WERI-Rb-1 (cell line): ENCODE measurements at places on chromosomes 4 and X.

GRCh38 chrX:42220083-42220482, 296.7 kb upstream of the CASK start:
- no peak for DNase-seq

GRCh38 chr4:135927651-135928050, 1604.6 kb downstream of the PCDH18 start:
- no peak for DNase-seq

DNA sequence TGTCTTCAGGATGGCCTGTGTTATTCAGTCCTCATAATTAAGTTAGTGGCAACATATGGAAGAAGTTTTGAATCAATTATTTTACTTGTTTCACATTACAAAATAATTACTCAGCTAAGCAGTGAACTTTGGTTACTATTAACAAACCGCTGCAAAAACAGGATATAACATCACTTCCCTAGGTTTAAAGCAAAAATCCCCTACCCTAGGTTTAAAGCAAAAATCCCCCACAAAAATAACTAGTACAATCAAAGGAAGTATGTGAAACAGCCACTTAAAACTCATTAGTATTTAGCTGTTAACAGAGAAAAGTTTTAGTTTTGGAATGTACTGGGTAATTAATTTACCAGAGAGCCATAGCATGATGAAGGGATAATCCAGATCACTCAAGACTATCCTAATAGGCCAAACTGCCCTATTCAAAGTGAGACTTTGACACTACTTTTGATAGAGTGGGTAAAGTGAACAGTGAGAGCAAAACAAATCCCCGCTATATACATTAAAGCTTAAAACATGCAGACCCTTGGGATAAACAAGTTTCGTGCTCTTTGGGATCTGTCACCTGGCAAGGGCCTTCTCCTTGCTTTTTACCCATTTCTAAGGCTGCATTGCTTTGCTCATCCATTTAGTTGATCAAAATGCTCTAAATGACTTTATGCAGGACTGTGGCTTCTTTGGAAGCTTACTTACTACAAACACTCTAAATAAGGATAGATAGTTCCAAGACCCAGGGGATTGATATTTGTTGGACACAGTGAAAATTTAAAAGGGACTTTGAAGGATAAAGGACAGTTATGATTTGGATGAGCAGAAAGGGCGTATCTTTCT, 36.4 kb upstream of the GPR174 start:
- DNase-seq: no peak

DNA sequence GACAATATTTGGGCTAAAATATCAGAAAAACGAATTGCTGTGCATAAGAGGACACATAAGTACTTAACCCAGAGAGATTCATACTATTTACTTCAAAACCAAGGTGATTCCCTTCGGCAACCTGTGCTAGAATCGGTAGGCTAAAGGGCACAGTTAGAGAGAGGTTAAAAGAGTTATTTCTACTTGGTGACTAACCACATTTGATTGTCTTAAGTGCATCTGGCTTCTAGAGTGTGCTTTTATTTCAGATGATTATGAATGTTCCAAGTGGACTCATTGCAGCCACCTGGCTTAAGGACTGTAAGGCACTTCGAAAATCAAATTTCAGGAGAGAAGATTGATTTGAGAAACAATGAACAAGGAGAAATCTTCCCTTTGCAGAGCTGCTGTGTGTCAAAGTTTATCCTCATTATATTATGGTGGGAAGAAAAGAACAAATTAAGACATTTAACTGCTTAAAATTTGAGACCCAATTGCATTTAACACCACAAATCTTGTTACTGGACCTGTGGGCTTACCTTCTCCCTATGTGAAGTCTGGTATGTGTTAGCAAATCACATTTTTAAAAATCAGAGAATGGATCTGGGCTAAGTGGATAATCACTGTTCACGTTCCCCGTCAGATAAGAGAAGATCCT, 34.0 kb downstream of the PHOX2B start:
- DNase-seq: no peak

DNA sequence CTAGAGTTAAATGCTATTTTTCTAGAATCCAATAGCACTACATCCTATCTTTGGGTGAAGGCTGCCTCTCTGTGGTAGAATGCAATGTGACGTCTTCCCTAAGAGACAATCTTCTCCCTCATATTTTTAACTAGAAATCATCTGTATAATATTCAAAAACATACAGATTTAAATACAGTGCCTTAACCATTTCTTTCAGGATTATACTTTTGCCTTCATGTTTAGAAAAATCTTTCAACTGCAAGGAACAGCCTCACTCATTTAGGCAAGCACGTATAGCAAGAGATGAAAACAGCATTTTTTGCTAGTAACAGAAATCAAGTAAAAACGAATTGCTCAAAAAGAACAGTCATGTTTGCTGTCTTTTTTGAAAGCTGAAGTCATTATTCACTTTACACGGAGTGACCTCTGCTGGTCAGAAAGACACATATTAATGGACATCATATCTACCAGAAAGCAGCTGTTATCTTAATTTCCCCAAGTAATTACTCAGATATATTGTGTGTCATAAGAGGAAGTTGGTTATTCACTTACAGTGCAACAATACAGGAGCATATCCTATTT, 422.3 kb downstream of the STPG2 start:
- DNase-seq: no peak

DNA sequence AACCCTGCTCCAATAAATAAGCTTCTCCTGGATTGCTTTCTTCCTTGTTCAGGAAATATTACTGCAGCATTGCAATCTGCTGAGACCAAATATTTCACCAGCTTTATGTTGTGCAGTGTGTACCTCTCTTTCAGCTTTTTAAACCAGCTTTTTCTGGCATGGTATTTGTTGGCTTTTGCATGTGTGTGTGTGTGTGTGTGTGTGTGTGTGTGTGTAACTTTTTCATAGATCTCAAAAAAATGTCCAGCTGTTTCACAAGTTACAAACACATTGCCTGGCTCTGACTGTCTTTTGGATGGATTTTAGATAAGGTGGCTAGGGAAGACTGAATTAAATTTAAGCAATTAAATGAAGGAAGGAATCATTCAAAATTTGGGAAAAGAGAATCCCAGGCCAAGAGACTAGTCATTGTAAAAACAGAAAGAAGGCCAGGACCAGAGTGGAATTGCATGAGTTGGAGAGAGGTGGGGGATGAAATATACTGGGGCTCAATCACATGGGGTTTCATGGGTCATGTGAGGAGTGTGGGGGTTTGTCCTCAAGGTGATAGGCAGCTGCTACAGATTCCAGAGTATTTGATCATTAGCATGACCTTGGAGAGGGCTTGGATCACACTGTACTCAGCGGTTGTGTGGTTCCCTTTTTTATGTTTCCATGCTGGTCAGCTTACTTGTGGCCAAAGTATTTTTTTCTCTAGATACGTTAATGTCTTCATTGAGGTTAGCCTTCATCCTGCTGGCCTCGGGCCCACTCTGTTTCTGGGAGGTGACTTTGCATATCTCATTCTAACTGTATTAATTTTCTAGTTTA, 357.7 kb upstream of the BOD1L1 start:
- DNase-seq: no peak

GRCh38 chr4:109169170-109169569, 133.3 kb downstream of the COL25A1 start:
- no peak for DNase-seq

DNA sequence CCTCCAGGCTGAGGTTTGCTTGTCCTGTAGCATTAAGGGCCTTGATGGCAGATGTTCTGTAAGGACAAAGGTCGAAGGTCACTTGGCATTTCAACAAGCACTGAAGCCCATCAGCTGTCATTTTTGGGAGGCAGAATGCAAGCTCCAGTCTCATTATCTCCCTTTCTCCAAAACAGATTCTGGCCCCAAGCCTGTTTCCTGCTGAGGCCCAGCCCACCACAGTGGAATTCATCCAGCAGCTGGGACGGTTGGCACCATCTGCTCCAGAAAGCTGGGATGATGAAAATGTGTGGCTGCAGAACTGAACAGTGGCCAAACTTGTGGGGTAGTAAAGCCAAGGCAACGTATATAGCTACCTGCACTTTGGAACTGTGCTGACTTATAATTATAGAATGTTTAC, 17.7 kb upstream of the PPEF2 start:
- DNase-seq: no peak

GRCh38 chr4:32988165-32988811, 2268.1 kb downstream of the PCDH7 start:
- DNase-seq: no peak

- peak; percentile 82 for DNase-seq
Measured at GRCh38 chr4:25441519-25442117, 64.6 kb downstream of the ANAPC4 start.

GRCh38 chrX:18624599-18624998, 47.3 kb downstream of the RS1 start:
- no peak for DNase-seq

- DNase-seq: no peak
Measured at GRCh38 chr4:56127716-56128115, 179.0 kb downstream of the CEP135 start.

DNA sequence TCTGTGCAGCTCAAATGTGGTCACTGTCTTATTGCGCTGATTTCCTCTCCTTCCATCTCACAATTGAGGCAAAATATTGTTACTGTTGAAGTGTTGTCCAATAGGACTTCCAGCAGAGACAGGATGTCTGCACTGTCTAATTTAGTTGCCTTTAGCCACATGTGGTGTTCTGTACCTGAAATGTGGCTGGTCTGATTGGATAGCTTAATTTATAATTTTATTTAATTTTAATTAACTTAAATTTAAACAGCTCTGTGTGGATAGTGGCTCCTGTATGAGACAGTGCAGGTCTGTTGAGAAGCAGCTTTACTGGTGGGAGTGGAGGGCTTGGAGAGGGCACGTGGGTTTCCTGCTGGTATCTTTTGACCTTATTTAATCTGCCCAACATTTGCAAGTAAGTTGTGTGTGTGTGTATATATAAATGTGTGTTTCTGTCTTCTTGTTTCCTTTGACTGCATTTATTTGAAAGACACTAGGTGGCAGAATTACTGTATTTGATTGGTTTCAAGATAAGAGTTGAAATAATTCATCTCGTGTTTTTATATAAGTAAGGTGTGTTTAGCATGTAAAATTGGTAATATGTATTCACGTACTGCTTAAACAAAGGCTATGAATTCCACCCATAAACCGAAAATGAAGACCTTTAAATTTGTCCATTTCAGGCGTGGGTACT, 55.3 kb upstream of the MSANTD1 start:
- no peak for DNase-seq

DNA sequence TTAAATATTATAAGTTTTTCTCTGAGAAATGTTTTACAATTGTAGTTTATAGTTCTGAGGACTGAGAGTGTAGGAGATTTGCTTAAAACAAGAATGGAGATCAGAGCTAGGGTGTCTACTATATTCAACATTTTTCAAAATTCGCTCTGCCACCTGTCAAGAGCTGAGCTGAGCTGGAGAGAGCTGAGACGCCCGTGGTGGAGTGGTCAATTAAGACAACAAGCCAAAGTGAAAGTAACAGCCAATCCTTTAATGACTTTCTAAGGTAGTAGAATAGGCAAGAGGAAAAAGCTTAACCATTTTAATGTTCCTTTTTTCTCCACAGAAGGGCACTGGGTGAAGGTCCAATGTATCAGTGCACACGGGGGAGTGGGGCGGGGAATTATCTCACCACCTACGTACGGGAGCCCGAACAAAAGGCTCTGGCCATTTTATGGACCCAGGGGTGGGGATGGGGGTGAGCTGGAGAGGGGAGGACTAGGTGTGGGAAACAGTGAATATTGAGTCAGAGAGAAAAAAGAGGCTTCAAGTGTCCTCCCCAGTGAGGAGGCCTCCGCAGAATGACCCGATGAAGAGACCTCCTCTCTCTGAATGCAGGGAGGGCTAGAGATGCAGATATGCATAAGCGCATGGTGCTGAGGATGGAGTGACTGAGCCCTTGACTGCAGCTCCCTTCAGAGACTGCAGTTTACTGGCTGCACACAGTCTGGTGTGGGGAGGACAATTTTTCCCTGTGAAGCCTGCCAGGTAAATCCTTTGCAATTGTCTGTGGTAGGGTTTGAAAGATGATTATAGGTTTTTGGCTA, 60.8 kb downstream of the SPCS3 start:
- no peak for DNase-seq

GRCh38 chr4:73607375-73608033, 12.7 kb downstream of the RASSF6 start:
- no peak for DNase-seq

GRCh38 chr4:109969919-109970318, 57.2 kb downstream of the EGF start:
- no peak for DNase-seq

GRCh38 chrX:6244666-6245065, 16.0 kb upstream of the NLGN4X start:
- DNase-seq: no peak

- no peak for DNase-seq
Measured at GRCh38 chrX:53449632-53450031, 15.5 kb upstream of the HSD17B10 start.

DNA sequence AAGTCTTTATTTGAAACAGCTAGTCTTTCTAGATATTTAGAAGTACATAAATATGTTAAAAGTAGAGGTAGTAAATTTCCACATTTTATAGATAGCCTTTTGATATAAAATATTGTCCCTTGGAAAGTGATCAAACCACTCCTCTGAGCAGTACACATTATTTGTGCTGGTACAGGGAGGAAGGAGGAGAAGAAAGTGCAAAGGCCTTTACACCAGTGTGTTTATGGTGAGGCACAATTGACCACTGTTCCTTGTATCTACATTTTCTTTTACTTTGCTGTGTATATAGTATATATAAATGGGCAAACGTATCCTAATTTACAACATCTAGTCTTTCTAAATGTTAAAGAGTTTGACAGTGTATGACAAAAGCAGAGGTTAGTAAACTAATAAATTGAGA, 39.9 kb downstream of the CXCL8 start:
- no peak for DNase-seq

GRCh38 chr4:128394778-128395177, 107.2 kb upstream of the PGRMC2 start:
- no peak for DNase-seq

DNA sequence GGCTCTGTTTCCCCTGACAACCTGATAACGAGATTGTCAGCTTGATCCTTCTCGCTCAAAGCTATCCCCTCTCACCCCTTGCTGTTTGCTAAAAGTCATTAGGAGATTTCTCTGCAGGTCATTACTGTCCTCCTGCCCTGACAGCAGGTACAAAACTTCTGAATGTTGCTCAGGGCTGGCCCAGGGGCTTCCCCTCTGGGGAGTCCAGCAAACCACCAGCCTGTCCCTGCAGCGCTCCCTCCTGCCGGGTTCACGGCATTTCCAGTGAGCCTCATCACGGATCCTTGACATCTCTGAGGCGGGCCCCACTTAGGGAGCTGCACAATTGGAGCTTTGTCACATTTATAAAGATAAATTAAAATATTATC, 5.2 kb upstream of the SORCS2 start:
- peak; percentile 56 for DNase-seq
